ENCODE measurements at places on chromosomes 1 and 21. TPM values are rescaled to one million over a fixed set of nuclear protein-coding genes. Genes with fewer than 3 reads are reported as not detected.

- no peak for DNase-seq
Measured at GRCh38 chr21:37000381-37000780, 6.1 kb upstream of the RIPPLY3 start.

DNA sequence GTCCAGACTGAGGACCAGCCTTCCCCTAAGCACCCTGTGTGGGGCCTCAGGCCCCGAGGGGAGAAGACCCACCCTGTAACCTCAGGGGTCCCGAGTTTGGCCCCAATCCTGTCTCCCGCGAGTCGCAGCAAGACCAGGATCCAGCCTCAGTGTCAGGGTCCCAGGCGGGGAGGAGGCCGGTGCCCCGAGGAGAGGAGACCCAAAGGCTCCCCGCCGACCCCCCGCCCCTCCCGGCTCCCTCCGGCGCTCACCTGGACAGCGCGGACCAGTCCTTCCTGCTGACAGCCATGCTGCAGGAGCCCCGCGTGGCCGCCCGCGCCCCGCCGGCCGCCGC lies at the start of gene LAD1:
TSS of gene LAD1 (minus strand) at position 307 of the 334 bp plus-strand sequence. CDS start at position 289, 18 bp downstream.
- no peak for DNase-seq

- DNase-seq = no peak
Measured at GRCh38 chr21:37618081-37618480, 251.5 kb downstream of the DYRK1A start.

DNA sequence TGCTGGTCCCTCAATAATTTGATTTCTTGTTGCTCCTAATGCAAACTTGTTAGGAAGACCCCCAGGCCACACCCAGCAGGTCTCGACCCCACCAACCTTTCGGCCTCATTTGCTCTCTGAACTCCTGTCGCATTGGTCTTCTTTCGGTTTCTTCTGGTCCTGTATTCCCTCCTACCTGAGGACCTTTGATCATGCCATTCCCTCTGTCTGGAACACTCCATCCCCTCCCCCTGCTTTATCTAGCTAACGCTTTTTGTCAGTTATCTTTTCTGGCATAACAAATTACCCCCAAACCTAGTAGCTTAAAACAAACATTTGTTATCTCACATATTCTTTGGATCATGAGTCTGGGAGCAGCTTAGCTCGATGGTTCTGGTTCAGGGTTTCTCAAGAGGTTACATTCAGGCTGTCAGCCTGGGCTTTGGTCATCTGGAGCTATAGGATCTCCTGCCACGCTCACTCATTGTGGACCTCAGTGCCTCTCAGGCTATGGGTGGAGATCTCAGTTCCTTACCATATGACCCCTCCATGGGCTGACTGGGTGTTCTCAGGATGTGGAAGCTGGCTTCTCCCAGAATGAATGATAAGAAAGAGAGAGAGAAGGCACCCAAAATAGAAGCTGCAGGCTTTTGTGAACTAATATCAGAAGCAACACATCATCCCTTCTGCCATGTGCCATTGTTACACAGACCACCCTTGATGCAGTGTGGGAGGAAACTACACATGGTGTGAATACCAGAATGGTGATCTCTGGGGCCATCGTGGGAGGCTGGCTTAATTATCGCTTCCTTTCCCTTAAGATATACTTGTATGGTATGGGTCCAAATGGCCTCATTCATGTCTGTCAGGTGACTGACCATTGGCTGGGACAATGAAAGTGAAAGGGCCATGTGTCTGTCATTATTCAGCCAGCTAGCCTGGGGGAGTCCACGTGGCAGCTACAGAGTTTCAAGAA lies 29.1 kb upstream of the BCAR3 start:
- DNase-seq = no peak

DNA sequence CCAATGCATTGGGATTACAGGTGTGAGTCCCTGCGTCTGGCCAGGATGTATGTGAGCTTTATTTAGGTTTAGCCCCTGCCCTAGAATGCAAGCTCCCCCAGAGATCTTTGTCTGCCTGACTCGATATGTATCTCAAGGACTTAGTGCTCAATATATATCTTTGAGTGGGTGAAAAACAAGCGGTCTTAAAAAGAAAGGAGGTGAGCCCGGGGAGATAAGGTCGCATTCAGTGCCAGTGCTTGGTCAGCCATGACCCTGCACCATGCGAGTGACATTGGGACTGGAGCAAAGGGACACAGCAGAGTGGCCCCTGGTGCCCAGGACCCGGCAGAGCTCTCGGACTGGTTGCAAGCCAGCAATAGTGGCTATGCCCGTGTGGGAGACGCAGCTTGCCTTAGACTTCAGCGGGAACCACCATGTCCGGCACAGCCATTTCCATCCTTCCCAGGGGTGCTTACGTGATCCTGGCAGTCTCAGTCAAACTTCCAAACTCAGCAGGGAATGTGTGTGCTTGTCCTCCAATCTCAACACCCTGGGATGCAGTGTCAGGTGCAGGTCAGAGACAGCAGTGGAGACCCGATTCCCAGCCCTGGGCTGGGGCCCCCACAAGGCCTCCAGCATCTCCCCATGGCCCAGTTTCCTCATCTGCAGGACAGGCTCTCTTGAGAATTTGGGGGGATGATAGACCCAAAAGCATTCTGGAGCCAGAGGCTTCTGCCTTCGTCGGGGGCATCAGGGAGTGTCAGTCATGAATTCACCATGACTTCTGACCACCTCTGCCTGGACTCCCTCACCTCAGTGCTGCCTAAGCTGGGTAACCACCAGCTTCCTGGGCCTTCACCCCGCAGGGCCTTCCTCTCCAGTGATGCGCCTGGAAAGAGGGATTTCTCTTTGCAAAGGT lies 1.8 kb downstream of the MX2 start:
- no peak for DNase-seq

- DNase-seq = no peak
Measured at GRCh38 chr1:15245593-15246360, 1.2 kb upstream of the FHAD1 start.

- no peak for DNase-seq
Measured at GRCh38 chr1:13945856-13946255, 245.9 kb downstream of the PRDM2 start.

DNA sequence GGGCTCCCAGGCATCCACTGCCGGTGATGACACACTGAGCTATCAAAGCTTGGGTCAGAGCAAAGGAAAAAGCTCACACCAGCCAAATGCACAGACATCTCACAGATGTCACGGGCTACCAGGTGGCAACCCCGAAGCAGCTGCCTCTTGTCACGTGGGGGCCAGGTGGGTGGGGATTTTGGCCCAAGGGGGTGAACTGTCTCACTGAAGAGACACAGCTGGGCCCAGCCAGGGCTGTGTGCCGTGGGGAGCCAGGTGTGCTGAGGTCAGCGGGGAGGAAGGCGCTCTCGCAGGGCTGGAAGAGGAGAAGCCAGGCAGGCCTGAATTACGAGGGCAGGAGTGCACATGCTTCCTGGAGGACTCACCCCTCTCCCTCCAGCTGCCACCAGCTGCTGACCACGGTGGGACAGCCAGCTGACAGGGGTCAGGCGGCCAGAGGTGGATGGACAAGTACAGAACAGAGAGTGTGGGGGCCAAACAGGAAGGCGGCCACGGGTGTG lies 32.4 kb downstream of the KCNN3 start:
- DNase-seq = no peak

DNA sequence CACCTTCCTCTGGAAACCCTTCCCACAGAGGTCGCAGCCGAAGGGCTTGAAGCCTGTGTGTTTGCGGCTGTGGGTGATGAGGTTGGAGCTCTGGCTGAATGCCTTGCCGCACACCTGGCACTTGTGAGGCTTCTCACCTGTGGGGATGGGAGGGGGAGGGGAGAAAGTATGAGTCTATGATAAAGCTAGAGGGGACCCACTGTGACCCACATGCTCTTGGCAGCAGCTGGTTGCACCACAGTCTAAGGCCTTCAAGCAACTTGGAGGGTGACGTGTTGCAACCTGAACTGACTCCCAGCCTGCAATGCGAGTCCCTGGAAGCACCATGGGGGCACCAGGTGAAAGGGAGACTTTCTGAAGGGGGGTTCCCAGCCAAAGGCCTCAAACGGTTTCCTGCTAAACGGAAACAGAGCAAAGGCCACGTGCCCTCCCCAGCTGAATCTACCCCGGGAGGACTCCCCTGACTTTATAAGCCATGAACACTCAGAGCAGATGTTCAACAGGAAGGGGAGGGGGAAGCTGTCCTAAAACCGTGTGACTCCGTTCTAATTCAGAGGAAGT lies 10.6 kb downstream of the GFI1 start:
- DNase-seq = no peak

DNA sequence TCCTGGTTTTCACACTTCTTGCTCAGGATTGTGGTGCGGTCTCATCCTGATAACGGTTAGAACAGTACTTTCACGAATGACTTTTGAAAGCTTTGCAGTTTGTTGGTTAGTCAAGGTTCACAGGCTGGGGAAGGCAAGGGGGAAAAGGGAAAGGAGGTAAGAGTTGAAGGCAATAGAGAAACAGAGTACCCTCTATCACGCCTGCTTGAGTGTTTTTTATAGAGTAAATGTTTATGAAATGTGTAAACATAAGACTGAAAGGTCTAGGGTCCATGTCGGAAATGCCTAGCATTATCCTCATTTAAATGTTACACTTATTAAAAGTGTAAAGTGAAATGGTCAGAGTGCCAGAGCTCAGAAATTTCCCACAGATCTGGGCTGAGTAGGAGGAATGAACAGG lies 167.4 kb downstream of the URB2 start:
- DNase-seq = no peak

SH3BGRL3 gene
- 258 TPM for total RNA-seq

AGMAT gene
- total RNA-seq = 0.35 TPM

FRRS1 gene
- total RNA-seq = 1.2 TPM

TP53BP2 gene
- 38.1 TPM for total RNA-seq

NPPB gene
- total RNA-seq = 0.34 TPM

HSPA13 gene
- total RNA-seq = 36.5 TPM

TNFRSF25 gene
- total RNA-seq = 57.9 TPM
